ENCODE measurements at places on chromosomes 7 and 10. TPM values are rescaled to one million over a fixed set of nuclear protein-coding genes. Genes with fewer than 3 reads are reported as not detected.
A peak's percentile ranks its signal among the peaks of the same experiment; 100 is the strongest.

DNA sequence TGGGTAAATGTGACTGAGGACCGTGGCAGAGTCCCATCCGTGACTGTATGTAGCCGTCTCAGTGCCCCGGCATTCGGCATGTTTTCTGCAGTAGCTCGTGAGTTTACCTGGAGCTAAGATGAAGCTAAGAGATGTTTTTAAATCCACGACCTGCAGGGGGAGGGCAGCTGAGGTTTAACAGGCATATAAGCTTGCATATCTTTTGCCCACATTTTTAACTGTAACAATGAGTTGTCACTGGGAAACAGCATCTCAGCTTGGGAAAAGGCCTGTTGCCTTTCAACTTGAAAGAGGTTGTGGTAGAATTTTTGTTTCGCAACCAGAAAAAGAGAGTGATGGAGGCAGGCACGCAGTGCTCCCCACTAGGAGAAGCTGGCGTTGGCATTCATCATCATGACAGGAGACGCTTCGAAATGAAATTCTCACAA is 77.7 kb downstream of the CELF2 start:
- DNase-seq = no peak

DNA sequence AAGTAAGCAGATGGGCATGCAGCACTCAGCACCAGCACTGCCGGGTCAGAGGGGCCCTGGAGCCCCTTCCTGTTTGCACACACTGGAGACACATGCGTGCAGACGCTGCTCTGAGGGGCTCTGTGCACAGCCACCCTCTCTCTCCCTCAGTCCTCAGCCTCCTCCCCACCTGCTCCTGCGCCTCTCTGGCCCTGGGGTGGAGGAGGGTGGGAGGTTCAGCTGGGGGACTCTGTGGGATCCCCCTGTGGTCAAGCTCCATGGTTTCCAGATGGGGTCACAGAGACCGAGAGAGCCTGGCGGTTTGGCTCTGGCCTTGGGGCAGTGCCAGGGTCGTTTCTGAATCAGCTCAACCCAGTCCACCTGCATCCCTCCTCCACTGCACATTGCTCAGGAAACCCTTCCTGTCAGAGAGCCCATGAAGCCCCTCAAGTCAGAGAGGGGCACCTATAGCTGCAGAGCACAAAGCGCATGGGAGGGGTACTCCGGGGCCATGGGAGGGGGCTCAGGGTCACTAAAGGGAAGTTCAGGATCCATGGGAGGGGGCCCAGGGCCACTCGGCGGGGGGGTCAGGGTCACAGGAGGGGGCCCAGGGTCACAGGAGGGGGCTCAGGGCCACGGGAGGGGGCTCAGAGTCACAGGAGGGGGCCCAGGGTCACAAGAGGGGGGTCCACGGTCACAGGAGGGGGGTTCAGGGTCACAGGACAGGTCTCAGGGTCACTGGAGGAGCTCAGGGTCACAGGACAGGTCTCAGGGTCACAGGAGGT is 161.7 kb downstream of the ADARB2 start:
- peak; percentile 59 for DNase-seq

DNA sequence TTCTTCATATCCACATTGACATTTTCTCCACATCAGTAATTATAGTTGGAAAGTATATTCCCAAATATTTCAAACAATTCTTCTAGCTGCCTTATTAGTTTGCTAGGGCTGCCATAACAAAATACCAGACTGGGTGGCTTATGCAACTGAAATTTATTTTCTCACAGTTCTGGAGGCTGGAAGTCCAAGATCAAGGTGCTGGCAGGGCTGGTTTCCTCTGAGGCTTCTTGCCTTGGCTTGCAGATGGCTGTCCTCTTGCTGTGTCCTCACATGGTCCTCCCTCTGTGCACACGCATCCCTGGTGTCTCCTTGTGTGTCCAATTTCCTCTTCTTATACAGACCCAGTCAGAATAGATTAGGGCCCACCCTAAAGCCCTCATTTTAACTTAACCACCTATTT is 34.5 kb downstream of the DOCK4 start:
- DNase-seq = no peak

- DNase-seq = no peak
Measured at GRCh38 chr10:73529089-73529832, 33.4 kb upstream of the PPP3CB start.

GRCh38 chr7:56105508-56105907 is 768 bp downstream of the CHCHD2 start:
- DNase-seq = peak; percentile 12

DNA sequence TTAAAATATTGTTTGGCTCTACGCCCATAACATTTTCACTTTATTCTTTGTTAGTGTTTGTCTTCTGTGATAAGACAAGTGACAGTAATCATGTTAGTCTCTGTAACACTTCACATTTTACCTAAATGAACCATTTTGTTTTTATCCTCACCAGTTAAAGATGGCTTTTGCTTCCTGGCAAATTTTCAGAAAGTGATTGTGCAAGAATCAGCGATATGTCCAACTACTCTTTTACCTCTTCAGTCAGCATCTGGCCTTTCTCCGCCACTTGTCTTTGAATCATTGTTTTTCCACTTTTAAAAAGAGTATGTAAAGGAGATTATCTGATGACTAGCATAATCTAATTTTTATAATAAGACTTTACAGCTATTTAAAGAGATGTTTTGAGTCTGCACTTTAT is 3.5 kb downstream of the DGKB start:
- no peak for DNase-seq

- DNase-seq = no peak
Measured at GRCh38 chr10:76667408-76668370, 969.9 kb downstream of the KCNMA1 start.

GRCh38 chr7:100837099-100837836 is 9.9 kb upstream of the EPHB4 start:
- no peak for DNase-seq

DNA sequence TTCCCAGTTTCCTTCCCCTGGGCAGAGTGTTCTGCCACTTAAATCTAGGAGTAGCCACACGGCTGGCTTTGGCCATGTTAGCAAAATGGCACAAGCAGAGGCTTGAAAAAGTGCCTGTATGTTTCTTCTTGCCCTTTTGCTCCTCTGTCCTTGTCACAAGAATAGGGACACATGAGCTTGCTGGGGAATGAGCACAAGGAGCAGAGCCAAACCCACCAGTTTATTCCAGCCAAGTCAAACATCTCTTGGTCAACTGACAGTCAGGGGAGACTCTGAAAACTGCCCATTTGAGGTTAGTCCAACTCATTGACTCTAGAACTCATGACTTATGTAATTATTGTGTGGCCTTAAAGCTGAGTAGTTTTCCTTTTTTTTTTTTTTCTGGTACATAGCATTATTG is 739.7 kb upstream of the FZD8 start:
- DNase-seq = no peak

DNA sequence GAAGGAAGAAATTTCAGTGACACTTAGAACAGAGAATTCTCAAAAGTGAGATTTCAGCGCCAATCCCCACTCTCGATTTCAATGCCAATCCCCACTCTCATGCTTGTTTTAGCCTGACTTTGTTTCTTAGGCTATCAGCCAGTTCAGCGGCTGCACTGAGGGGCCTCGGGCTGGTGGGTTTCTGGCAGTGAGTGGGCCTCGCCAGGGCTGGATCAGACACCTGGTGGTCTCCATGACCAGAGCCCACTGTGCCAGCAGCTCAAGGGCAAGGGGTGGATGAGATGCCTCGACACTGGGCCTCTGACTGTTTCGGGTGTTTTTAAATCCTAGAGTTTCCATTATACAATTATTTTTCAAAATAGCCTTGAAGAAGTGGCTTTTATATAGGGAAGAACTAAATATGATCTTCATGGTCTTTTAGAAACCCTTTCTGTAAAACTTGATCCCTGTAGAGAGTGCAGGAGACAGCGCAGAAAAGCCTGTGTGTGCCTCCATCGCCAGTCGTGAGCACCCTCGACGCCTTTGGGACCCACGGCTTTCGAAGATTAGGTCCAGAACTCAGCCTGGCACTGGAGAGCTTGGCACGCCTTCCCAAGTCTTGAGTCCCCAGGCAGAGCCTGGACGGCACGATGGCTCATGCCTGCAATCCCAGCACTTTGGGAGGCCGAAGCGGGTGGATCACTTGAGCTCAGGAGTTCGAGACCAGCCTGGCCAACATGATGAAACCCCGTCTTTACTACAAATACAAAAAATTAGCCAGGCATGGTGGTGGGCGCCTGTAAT is 76.2 kb downstream of the INPP5A start:
- DNase-seq = peak; percentile 68

GRCh38 chr7:149827089-149827981 is 10.8 kb upstream of the ZNF862 start:
- peak; percentile 82 for DNase-seq

GRCh38 chr7:92691578-92691977 is 101.4 kb upstream of the FAM133B start:
- no peak for DNase-seq

GRCh38 chr7:46853451-46853850 is 728.5 kb downstream of the TNS3 start:
- no peak for DNase-seq

DNA sequence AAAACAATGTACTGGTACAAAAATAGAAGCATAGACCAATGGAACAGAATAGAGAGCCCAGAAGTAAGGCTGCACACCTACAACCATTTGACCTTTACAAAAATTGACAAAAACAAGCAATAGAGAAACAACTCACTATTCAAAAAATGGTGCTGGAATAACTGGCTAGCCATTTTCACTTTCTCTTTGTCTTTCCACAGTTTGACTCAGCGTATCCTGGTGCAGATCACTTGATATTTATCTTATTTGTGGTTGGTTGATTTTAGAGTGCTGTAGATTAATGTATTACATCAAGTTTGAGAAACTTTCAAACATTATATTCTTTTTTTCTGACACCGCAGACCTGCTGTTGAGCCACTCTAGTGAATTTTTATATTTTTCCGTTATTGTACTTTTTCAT is 381.4 kb downstream of the DGKB start:
- no peak for DNase-seq

The NKX2-3 gene
- not detected for total RNA-seq

The NRF1 gene
- 10.3 TPM for total RNA-seq

The IFIT2 gene
- total RNA-seq = 3.3 TPM
